ENCODE measurements at places on chromosomes 12 and 14.

DNA sequence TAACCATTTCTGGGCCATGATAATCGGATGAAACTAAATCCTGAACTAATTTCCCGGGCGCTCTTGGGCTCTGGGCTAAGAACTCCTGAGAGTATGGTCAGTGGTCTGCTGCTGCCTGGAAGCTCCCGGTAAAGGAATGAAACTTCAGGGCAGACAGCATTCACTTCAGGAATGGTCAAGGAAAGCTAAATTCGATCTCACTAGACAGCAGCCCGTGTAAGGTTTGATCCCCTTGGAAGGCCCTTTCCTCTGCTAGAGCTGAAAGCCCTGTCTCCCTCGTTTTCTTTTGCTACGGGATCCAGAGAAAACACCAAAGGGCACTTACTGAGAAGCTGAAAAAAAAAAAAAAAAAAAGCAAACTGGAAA lies 680 bp downstream of the ASB8 start:
- no peak for DNase-seq

DNA sequence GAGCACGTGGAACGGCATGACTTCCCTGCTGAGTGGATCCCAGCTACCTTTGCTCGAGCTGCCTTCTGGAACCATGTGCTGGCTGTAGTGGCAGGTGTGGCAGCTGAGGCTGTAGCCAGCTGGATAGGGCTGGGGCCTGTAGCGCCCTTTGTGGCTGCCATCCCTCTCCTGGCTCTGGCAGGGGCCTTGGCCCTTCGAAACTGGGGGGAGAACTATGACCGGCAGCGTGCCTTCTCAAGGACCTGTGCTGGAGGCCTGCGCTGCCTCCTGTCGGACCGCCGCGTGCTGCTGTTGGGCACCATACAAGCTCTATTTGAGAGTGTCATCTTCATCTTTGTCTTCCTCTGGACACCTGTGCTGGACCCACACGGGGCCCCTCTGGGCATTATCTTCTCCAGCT lies 14.8 kb upstream of the ESPL1 start:
- DNase-seq, result no peak

GRCh38 chr14:61125867-61126572 lies 145.0 kb downstream of the SLC38A6 start:
- no peak for DNase-seq

DNA sequence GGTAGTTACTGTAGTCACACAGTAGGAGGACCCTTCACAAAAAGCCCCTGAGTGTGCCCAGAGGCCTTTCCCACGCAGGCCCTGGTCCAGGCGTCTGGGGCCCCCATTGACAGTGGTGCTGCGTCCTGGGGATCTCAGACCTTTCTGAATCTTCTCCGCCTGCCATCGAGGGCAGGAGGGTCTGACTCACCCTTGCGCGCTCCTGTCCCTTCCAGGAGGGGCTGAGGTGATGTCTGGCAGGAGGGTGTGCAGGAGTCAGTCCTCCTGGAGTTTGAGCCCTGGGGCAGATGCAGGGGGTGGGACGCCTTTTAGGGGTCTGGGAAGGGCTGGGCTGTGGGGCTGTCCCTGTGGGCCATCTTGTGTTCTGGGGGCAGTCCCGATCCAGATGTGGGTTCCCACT lies 386.8 kb downstream of the TMEM121 start:
- DNase-seq, result no peak

DNA sequence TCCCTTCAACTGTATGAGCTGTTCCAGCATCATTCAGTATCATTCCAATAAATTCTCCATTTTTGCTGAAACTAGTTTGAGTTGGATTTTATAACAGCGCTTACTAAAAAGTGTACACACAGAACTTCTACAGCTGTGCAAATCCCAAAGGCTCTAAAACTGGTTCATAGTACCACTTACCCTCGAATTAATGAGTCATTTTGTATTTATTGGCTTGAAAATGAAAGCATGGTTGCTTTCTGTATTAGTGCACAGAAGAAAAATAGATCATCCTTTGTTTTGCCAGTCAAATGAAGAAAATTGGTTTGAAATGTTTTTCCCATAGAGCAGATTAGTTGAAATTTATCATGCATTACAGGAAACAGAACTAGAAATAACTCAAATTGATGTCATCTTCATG lies 268.3 kb upstream of the CPNE8 start:
- DNase-seq, result no peak

DNA sequence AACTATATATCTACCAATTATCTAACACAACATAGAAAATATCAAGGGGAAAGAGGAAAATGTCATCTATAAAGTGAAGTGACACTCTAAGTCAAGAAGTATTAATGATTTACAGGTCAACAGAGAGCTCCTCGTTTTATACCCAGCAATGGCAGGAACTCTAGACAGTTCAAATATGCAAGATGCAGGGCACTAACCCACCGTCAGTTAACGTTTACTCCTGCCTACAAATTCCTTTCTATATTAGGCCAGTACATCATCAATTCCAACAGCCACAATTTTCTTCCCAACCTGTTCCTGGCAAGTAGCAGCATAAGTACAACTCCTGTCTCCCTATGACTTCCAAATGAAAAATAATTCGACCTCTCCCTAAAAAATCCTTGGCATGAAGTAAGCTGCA lies 9.0 kb upstream of the KANSL2 start:
- DNase-seq, result no peak

DNA sequence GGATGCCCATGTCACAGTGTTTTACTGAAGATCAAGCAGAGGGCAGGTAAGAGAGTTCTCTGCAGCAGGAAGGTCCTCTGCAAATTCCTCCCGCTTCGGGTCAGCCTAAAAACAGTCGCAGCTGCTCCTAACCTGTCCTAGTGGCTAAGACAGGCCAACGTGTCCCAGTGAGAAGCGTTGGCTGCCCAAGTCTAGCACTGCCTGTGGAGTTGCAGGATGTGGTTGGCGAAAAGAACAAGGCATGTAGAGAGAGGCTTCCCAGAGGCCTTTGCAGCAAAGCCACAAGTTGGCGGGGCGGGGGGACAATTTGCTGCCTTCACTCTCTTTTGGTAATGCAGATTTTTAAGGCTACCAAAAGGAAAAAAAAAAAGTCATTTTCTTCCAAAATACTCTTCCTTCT lies 340.1 kb downstream of the BCL11B start:
- no peak for DNase-seq

- DNase-seq, result no peak
These were observed 20.6 kb downstream of the GNG2 start for GRCh38 chr14:51880835-51881580.

DNA sequence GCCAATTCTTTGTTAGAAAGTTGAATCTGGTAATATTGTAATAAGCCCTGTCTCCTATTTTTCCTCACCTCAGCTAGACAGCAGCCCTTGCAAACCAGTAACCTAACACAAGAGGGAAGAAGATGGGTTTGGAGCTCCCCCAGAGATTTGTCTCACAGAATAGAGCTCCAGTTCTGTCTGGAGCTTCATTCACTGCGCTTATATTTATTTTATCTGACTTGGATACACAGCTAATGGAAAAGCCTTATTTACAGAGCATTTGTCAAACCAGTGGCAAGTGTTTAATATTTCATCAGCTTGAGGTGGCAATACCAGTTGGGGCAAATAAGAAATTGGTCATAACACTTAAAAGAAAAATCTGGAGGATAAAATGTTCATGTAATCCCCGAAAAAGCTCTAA lies 1094.0 kb downstream of the FSCB start:
- no peak for DNase-seq

DNA sequence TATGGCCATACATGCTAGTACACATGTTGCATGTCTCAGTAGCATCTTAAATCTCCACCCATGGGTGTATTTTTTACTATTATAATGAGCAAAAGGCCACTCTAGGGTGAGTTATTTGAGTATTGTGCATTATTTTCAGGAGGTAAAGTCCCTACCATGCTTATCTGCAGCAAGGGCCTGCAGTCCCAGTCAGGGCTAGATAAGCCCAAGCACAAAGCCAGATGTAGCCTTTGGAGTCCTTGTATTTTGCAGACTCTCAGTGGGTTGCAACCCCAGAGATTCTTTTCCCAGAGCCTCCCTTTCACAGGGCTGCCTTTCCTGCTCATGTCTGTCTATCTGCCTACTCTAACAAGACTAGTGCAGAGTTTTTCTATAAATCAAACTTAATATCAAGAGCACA lies 295.3 kb downstream of the IPO8 start:
- DNase-seq, result no peak

- DNase-seq, result no peak
These were observed 186.8 kb downstream of the ASCL1 start for GRCh38 chr12:103144278-103144677.

DNA sequence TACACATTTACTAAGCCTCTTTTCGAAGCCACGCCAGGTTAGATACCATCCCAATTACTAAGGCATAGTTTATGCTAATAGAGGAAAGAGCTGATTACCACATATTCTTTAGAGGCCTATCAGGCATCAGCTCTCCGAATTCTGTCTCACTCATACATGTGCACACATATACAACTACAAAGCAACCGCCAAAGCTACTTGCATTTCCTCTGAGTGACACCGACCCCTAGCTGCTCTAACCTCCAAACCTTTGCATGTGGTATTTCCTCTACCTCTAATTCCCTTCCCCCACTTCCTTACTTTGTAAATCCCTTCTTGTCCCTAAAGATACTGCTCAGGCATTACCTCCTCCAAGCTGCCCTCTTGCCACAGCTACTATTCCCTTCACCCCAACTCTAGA lies 107.2 kb downstream of the DUSP6 start:
- DNase-seq, result no peak

- no peak for DNase-seq
These were observed 16.8 kb upstream of the MGP start for GRCh38 chr12:14902465-14902864.

DNA sequence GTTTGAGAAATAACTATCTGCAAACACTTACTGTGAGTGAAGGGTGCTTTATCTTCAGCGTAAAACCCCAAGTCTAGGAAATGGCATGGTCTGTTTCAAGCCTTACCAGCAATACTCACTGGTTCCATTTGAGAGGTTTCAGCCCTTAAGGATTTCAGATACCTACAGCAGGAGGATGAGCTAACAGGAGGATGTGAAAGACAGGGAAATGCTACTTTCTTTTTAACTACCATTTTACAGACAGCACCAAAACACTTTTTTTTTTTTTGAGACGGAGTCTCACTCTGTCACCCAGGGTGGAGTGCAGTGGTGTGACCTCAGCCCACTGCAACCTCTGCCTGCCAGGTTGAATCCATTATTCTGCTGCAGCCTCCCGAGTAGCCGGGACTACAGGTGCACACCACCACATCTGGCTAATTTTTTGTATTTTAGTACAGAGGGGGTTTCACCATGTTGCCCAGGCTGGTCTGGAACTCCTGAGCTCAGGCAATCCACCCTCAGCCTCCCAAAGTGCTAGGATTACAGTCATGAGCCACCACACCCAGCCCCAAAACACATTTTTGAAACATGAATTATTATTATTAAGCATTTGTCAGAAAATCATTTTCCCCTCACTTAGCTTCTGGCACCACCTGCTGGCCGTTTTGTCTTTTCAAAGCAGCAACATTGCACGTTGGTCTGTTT lies 4.6 kb downstream of the MTRFR start:
- DNase-seq, result no peak

DNA sequence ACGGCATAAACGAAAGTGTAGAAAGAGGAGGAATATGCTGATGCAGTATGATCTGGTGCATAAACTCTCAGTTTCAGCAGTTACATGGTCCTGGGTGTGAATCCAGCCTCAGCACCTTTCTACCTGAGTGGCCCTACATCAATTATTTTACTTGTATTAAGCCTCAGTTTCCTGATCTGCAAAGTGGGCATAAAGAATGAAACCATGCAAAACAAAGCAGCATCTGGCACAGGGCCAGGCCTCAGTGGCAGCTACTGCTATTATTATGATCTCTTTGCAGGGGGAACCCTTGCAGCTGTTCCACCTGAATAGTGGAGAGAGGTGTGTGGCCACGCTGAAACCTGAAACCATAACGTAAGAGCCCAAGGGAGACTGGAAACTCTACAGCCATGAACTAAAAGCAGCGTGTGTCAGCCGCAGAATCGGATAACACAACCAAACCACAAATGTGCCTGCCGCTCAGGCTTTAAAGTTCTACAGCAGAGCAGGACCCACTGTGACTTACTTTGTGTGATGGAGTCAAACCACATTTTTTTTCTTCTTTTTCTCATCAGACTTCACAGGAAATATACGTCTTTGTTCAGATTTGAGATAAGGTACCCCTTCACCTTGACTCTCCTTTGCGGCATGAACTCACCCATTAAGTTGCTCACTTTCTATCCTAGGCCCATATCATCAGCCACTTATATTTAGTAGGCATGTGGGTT lies 29.2 kb upstream of the FOS start:
- no peak for DNase-seq

DNA sequence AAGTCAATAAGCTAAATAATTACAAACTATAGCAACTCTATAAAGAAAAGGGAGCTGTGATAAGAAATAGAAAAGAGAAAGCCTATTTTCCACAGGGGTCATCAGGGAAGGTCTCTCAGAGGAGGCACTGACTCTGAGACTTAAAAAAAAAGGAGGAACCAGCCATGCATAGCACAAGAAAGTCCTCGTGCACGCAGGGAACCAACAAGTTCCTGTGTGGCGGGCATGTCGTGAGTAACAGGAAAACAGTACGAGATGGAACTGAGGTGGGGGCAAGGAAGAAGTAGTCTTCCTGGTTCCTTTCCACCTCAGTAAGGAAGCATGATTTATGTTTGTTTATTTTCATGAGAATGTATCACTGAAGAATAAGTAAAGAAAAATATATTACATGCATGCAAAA lies 367.0 kb upstream of the TMEM132C start:
- no peak for DNase-seq

GRCh38 chr14:73262427-73263183 lies 25.3 kb downstream of the PAPLN start:
- DNase-seq, result no peak

GRCh38 chr12:45730084-45730347 lies 510 bp downstream of the ARID2 start:
- DNase-seq, result no peak

- no peak for DNase-seq
These were observed 84.0 kb downstream of the LRRC9 start for GRCh38 chr14:60003991-60004390.

GRCh38 chr12:75820848-75821578 lies 210.6 kb downstream of the PHLDA1 start:
- no peak for DNase-seq

GRCh38 chr12:122538496-122538895 lies 11.4 kb downstream of the KNTC1 start:
- no peak for DNase-seq

GRCh38 chr12:132543298-132544079 lies 53.5 kb downstream of the FBRSL1 start:
- no peak for DNase-seq

DNA sequence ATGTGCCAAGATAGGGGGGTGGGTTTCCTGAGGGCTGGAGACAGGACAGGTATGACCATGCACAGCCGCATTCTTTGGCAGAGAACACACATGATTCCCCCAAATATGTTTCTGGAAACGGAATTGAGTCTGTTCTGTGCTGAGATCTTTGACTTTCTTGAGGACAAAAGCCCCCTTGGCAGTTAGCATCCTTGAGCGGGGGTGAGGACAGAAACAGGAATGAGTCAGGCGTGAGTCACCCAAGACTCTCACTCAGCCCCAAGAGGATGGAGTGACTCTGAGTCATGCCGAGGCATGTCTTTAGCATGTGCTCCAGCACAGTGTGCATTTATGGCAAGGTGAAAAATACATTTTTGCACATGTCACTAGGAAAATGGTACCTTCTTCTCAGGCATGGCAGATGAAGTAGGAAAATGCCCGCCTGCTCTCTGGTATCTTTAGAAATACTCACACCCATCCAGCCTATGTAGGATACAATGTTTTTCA lies 52.1 kb downstream of the DAD1 start:
- no peak for DNase-seq

GRCh38 chr12:39431797-39432196 lies 11.1 kb downstream of the KIF21A start:
- no peak for DNase-seq

All from osteocyte (in vitro differentiated cells).